ENCODE measurements at places on chromosomes 3 and 15. TPM values are rescaled to one million over a fixed set of nuclear protein-coding genes. Genes with fewer than 3 reads are reported as not detected.

Gene DPPA2
- total RNA-seq, result not detected

Gene ZBBX
- not detected for total RNA-seq

Gene CFAP91
- total RNA-seq, result 2.6 TPM

Gene PPP2R3A
- 28.7 TPM for total RNA-seq

Gene LRRIQ4
- total RNA-seq, result not detected

Gene ALG1L2
- total RNA-seq, result 0.85 TPM

Gene GADL1
- total RNA-seq, result 2.3 TPM

Data from urinary bladder (tissue), 4 donors.